ENCODE measurements at places on chromosomes 2 and 18.

DNA sequence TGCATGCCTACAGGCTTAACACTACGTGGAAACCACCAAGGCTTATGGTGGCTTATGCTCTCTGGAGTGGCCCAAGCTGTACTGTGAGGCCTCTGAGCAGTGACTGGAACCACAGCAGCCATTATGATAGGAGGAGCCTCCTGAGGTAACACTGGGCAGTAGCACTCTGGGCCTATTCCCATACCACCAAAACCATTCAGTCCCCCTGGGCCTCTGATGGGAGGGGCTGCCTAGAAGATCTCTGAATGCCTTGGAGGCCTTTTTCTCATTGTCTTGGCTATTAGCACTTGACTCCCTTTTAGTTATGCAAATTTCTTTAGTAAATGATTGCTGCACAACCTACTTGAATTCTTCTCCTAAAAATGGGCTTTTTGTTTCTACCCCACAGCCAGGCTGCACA lies 985.0 kb downstream of the DPP10 start:
- no peak for DNase-seq

DNA sequence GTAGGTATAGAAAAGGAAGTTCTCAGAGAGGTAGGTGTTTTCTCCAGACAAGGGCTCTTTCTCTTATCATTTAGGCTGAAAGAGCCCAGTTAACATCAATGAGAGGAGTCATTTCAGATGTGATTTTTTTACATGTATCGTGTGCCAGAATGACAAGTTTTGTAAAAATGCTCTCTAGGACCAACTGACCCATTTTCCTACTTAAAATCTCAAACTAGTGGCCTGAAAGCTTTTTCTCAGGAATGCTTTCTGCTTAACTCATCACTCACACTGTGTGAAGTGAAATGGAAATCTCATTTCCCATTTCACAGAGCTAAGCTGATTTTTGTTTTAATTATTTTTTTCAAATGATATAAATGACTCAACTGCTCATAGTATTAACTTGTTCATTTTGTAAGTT lies 128.7 kb upstream of the CYP26B1 start:
- DNase-seq, result no peak

DNA sequence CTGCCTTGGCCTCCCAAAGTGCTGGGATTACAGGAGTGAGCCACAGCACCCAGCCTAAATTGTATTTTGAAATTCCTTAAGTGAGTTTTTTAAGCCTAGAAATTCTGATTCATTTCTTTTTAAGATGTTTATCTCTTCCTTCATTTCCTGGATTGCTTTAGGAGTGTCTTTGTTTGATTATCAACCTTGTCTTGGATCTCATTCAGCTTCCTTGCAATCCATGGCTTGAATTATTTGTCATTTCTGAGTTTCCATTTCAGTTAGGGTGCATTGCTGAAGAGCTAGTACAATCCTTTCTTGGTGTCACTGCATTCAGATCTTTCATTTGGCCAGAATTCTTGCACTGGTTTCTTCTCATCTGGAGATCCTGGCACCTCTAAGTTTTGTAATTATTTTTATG lies 606.4 kb upstream of the ZNF804A start:
- no peak for DNase-seq

- DNase-seq, result no peak
These were observed 44.9 kb downstream of the CYP27C1 start for GRCh38 chr2:127175041-127175721.

DNA sequence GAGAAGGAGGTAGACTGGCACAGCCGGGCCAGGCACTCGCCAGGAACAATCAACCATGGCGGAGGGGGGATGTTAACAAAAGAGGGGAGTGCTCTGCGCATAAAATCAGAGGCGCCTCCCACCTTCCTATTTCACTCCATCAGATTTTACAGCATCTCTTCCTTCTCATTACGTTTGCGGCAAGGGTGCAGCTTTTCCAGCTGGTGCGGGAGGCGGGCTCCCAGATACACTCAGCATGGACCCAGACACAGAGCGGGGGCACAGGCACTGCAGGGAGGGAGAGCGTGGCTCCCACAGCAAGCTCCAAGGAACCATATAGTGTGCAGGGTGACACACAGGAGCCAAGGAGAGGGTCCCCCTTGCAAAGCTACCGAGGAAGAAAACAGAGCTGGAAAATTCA lies 176.3 kb downstream of the EIPR1 start:
- no peak for DNase-seq

DNA sequence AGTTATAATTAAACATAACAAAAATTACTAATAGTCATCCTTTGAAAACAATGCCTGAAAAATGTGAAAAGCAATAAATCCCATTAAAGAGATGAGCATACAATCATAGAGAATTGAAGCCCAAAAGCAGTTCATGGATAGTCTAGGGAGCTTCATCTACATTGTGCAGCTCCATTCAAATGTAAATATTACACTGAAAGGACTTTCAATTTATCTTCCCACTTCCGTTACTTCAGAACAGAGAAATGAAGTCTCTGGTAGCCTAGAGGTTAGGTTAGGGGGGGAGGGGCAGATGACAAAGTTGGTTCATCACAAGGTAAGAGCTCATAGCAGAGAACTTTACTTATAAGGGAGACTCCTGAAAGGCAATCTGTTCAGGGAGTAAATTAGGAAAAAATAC lies 126.6 kb upstream of the RGPD4 start:
- no peak for DNase-seq

- no peak for DNase-seq
These were observed 34.7 kb upstream of the REEP1 start for GRCh38 chr2:86372133-86372532.

DNA sequence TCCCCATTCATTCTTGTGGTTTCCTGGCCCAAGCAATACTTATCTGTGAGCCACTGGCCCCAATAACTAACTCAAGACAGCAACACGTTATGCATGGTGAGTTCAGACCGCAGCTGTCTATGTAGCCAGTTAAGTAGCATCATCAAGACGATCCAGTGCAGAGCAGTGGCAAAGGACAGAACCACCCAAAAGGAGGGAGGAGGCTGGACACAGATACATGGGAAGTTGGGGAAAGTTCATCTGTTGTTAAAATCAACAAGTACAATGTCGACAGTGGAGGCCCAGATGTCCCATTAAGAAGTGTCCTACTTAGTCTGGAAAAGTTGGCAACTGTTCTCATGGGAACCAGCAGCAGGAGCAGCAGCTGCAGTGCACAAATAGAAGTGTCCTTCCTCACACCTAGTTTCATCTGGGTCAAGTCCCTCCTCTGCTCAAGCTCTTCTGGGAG lies 106.9 kb upstream of the THOC1 start:
- no peak for DNase-seq

GRCh38 chr2:201257381-201257955 lies 2.9 kb upstream of the CASP8 start:
- DNase-seq, result peak; percentile 59

Data from GM10248 (cell line).